ENCODE measurements at places on chromosomes 13 and 19.

- no peak for DNase-seq
Measured at GRCh38 chr19:36488846-36489117, 579 bp downstream of the ZNF566 start.

- DNase-seq, result no peak
Measured at GRCh38 chr19:18586306-18586705, 2.3 kb upstream of the REX1BD start.

- DNase-seq, result no peak
Measured at GRCh38 chr19:3977242-3978143, 6.6 kb upstream of the DAPK3 start.

- no peak for DNase-seq
Measured at GRCh38 chr19:3175781-3176714, 2.5 kb upstream of the S1PR4 start.

DNA sequence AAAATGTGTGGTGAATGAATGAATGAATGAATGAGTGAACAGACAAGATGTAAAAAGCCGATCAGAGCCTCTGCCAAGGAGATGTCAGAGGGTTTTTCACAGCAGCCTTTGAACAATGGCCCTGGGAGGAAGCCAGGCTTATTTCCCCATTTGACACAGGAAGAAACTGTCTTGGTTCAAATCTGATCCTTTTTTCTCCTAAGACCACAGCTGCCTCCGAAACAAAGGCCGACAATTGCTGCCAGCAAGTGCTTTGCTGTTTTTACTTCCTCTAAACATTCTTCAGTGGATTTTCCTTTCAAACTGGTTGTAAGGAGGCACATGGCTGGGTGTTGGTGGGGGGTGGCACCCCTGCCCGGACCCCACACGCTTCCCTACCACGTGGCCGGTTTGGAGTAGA, 44.2 kb upstream of the HOMER3 start:
- DNase-seq, result peak; percentile 22

GRCh38 chr19:29643361-29643935, 21.8 kb upstream of the PLEKHF1 start:
- no peak for DNase-seq

GRCh38 chr19:39413911-39414608, 1.6 kb downstream of the PLEKHG2 start:
- no peak for DNase-seq

DNA sequence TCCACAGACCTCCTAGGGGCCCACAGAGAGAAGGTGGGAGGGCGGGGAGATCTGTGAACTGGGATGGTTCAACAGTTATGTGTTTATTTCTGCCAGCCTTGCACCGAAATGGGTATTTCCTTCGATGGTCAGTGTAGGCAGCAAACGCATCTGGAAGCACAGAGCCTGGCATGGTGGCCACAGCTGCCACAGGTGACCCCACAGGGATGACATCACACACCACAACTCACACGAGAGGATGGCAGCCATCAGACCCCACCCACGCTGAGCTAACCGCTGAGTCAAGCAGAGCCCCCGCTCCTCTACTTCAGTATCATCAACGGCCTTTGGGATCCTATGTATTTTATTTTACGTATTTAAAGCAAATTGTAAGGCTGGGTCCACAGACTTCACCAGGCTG, 37.4 kb downstream of the NAXD start:
- DNase-seq, result no peak

DNA sequence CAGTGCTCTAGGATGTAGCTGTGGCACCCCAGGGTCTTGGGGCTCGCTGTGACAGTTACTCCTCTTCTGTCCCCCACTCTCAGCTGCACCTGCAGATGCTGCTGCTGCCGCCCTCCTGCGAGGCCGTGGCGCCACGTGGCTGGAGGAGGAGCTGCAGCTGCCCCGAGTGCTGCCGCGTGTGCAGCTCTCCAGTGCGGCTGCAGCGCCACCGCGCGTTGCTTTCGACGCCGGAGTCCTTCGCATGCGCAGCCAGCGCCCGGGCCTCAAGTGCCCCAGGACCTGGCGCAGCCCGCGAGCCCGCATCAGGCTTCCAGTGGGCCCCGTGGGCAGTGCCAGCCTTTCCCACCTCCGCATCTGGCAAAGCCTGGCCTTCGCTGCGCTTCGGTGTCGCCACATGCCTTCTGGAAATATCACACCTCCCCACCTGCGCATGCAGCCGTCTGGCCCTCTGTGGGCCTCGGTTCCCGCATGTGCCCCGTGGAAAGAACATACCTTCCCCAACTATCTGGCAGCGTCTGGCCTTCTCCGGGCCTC, 692 bp upstream of the ZNF580 start:
- DNase-seq, result peak; percentile 60

DNA sequence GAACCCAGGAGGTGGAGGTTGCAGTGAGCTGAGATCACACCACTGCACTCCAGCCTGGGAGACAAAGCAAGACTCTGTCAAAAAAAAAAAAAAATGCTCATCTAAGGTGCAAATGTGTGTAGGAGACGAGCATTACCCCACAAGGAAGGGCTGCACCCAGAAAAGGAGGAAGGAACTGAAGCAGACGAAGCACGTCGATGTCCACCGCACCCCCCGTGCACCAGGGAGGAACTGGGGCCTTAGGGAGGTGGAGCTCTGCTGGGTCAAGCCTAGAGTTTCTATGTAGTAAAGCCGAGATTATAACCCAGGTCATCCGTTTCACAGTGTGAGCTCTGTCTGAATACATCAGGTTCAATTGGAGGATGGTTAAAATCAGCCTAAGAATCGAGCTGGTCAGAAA, 1.1 kb downstream of the VSTM1 start:
- no peak for DNase-seq

DNA sequence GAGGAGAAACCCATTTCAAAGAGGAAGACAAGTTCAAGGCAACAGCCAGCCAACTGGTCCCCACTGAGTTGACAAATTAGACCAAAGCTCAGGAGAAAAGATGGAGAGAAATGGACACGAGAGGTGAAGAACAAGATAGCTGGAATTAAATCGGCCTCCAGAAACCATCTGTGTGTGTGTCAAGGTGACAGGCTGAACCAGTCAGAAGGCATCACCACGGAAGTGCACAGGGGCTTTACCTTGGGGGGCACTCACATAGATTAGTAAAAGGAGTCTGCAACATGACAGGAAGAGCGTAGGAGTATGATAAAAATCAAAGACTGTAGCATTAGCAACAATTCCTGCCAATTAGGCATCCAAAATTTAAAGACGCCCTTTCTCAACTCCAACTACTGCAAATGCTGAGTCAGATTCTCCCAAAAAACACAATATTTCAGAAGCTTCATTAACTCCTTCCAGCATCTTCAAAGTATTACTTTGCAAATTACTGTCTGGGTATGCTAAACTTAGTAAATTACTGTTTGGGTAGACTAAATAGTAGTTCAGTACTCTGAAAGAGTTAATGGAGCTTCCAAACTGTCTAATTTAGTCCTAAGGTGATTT, 66.2 kb downstream of the FOXO1 start:
- no peak for DNase-seq

DNA sequence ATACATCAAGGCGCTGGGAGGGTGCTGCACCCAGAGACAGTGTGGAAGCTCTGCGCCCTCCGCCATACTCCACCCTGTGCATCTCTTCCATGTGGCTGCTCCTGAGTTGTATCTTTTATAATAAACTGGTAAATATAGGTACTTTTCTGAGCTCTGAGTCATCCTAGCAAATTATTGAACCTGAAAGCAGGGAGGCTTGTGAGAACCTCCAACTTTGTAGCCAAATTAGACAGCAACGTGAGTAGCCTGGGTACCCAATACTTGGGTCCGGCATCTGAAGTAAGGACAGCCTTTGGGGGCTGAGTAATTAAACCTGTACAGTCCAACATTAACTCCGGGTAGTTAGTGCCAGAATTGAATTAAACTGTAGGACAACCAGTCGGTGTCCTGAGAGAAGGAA, 57.4 kb downstream of the RUBCNL start:
- no peak for DNase-seq

DNA sequence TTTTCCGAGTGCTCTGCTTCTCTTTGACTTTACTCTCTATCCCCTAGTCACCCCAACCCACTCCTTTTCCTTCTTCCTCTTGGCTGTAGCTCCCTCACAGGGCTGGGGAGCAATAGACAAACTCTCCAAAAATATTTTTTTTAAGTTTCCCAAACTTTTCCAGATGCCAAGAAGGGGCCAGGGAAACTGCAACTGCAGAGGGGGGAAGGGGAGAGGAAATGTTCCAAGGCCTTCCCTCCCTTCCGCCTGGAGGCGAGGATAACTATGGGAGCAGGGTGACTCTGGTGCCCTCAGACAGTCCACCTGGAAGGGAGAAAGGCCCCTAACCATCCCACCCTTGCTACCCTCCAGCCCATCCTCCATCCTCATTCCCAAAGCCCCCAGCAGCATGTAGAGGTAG, 49.4 kb downstream of the LYL1 start:
- DNase-seq, result no peak

GRCh38 chr19:34990578-34991192, 9.4 kb upstream of the GRAMD1A start:
- DNase-seq, result no peak

- DNase-seq, result no peak
Measured at GRCh38 chr13:19673473-19674430, 40.3 kb downstream of the MPHOSPH8 start.

DNA sequence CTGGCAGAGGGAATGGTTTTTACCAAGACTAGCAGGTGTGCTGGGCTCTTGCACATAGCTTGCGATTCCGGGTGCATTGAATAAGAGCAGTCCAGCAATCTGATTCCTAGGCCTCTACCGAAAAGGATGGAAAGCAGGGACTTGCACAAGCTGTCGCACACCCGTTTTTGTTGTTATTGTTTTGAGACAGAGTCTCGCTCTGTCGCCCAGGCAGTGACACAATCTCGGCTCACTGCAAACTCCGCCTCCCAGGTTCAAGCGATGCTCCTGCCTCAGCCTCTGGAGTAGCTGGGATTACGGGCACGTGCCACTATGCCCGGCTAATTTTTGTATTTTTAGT, 5.5 kb downstream of the EBI3 start:
- DNase-seq, result no peak

GRCh38 chr19:41299046-41299754, 10.8 kb upstream of the CCDC97 start:
- DNase-seq, result no peak

DNA sequence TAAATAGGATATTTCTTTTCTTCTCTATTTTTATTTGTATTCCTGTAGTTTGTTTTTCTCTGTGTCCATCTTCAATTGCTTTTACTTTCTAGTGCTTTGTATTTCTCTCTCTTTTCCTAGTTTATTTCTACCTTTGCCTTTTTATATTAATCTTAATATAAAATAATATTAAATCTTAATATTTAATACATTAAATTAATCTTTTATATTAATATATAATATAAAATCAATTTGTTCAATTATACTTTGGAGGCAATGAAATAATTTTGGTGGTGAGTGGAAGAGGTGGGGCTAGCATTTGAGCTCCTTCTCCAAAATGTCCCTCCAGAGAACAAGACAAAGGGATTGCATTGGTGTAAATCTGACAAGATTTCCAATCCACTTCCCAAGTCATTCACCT, 6.3 kb upstream of the CPB2 start:
- DNase-seq, result no peak

GRCh38 chr13:58882516-58882915, 1251.0 kb downstream of the PCDH17 start:
- DNase-seq, result no peak

DNA sequence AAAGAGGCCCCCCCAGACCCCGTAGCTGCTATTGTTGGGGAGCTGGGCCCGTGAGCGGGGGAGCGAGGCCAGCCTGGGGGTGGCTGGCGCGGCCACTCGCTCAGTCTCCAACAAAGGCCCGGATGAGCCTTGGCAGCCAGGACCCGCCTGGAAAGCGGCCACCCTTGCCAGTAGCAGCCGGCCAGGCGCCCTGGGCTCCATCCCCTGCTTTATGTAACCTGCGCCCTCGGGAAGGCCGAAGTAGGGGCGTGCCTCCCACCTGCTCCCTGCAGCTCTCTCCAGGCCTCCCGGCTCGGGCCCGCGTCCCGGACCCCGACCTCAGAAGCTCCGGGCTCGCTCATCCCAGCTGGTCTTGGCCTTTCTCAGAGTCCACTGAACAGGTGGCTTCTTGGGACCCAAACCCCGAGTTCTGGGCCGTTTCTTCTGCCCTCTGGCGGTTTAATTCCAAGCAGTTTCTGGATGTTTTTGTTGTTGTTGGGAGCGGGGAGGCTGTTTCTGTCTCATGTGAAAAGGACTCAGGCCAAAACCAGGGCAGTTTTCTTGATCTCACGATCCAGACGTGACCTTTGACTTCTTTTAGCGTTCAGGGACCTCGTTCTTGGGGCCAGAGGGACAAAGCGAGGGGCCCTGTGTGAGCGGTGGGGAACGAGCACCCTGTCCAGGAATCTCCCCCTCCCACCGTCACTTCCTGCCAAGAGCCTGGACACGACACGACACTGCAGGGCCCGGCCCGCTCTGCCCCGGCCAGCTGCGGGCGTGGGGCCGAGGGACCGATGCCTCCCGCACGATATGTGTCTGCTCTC, 1.2 kb downstream of the CDC34 start:
- DNase-seq, result peak; percentile 85

DNA sequence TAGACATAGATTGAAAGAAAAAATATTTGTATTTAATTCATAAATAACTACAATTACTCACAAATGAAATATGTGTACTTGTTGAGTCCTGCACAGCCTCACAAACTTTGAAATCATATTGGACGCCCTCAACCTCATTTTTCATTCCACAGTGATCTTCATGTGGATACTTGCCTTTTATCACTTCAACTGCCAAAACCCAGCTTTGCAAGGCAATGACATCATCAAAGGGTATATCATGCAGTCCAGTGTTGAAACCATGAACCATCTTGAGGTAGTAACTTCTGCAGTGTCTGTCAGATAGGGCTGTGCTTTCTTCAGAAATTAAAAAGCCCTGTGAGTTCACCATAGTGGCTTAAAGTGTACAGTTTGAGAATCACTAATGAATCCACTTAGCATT, 82.2 kb downstream of the HS6ST3 start:
- no peak for DNase-seq

All from hypothalamus (tissue), 51 donors.